OCI-LY7 (cell line): ENCODE measurements at places on chromosomes 6 and 20.

GRCh38 chr6:161359618-161359945 is 85.7 kb upstream of the AGPAT4 start:
- DNase-seq, result no peak

GRCh38 chr6:32665661-32666060 is 796 bp downstream of the HLA-DQB1 start:
- no peak for DNase-seq

DNA sequence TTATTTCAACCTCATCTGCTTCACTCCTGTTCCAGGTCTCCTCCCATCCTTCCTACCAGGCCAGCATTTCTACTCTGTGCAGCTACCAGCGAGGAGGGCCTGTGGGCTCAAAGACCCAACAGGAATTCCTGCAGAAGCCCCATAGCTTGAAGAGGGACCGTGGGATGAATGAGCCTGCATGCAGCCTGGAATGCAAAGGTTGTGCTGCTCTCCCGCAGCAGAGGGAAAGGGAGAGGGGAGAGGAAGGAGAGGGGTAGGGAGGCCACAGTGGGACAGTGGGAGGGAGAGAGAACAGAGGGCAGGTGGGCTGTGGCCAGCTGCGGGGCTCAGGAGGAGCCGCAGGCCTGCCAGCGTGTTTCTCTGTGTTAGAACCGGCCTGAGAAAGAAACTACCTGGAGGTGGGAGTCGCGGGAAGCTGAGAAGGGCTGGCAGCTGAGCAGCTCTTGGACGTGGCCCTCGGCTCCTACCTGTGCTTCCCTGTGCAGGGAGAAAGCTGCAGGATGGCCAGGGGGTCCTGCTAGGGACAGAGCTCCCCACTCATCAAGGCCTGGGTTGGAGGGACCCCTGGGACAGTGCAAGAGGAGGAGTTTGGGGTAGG is 66.1 kb upstream of the MLN start:
- no peak for DNase-seq

- no peak for DNase-seq
Measured at GRCh38 chr6:12548526-12548925, 168.0 kb upstream of the PHACTR1 start.

DNA sequence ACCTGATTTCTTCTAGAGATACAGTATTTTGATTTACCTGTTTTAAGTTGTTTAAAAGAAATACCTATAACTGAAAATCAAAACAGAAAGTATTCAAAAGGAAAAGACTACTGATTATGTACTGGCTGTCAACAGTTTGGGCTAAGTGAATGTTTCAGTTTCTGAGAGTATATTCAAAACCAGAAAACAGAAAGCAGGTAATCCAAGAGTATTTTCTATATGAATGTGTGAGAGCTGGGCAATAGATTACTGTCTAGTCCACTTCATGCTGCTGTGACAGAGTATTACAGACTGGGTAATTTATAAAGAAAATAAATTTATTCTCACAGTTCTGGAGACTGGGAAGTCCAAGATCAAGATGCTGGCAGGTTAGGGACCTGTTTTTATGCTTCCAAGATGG is 261.0 kb downstream of the ARHGAP18 start:
- no peak for DNase-seq

DNA sequence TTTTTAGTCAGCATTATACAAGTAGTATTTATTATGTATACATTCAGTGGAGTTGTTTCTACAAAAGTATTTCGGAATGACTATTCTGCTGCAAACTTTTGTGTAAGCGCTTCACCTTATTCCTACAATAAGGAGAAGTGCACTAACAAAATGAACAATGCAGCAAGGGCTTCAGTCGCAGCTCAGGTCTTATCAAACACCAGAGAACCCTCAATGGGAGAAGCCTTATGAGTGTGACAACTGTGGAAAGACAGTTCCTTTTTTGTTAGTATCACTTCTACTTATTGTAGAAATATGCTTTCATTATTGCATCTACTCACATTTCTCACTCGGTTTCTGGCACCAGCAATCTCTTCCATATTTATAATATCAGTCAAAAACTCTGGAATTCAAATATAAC is 18.8 kb downstream of the ZKSCAN3 start:
- no peak for DNase-seq

DNA sequence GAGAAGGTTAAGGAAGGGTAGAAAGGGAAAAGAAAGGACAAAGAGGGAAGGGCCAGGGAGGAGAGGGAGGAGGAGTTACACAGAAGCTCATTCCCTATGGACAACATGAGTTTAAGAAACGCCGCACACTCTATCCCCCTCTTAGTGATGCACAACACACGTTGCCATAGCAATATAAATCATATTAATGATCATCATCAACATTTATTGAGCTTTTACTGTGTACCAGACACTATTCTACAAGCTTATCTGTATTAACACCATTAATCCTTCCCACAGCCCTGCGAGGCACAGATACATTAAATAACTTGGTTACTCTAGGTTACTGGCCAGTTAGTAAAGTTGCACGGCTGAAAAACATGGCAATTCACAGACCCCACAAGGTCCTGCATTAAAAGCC is 234.8 kb downstream of the PTPRT start:
- DNase-seq, result no peak

DNA sequence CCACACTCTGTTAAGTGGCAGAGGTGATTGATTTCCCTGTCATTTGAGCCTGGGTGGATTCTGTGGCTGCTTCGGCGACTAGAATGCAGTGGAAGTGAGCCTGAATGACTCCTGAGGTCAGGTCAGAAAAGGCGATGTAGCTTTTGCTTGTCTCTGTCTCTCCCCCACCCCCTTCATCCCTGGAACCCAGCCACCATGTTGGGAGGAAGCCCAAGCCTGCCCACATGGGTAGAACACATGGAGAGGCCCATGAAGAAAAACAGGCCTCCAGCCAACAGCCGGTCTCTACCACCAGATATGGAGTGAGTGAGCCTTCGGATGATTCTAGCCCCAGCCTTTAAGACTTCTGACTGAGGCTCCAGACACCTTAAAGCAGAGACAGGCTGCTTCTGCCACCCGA is 181.0 kb downstream of the TFAP2C start:
- DNase-seq, result no peak

DNA sequence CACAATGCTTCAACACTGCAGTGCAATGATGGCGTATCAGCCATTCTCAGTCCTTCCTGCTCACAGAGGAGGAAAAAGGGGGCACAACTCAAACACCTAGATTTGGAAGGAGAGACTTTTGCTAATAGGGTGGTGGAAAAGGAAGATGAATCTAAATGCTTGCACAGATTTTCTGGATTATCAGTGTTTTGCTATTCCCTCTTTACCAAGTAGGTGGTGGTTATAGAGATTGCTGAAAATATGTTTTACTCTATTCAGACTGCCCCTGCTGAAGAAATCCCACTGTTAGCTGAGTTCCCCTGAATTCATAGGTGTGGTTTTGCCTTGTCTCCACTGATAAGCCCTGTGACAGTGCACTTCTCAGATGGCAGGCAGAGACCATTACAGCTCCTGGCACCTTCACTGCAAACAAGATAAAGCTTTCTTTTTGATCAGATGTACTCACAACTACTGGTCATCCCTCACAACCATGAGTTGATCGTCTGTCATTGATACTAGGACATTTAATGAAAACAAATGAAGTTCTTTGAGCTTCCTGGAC is 311.4 kb downstream of the KIF16B start:
- DNase-seq, result no peak

DNA sequence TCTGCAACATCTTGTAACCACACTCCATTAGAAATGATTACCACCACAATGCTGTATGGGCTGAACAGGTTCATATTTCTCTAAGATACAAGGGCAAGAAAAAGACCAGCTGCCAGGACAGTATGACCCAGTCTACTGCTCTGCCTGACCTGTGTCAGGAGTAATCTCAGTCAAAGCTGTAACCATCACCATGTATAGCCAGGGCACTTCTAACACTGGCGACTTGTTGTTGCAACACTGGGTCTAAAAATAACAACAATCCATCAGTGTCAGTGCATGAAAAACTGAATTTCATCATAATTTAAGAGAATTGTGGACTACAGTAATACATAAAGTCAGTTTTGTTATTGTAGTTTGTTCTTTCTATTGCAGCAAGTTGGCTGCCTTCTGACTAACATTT is 738.6 kb upstream of the ADGRB3 start:
- DNase-seq, result no peak
